ENCODE measurements at places on chromosomes 11 and 22.

DNA sequence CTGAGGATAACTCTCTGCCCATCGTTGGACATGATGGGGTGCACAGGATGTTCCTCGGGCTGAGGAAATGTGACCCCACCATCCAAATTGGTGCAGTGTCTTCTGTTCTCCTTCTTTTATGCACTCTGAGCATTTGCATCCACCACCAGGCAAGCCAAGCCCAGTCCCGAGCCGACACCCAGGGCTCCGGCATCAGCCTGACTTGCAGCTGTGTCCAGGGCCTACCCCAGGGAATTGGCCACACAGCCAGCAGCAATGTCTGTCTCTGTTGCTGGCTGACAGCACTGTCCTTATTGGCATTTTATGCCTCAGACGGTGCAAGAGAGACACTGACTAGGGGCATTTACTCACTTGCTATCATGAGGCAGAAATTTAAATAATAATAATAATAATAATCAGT lies 25.4 kb upstream of the CPT1A start:
- DNase-seq: no peak

DNA sequence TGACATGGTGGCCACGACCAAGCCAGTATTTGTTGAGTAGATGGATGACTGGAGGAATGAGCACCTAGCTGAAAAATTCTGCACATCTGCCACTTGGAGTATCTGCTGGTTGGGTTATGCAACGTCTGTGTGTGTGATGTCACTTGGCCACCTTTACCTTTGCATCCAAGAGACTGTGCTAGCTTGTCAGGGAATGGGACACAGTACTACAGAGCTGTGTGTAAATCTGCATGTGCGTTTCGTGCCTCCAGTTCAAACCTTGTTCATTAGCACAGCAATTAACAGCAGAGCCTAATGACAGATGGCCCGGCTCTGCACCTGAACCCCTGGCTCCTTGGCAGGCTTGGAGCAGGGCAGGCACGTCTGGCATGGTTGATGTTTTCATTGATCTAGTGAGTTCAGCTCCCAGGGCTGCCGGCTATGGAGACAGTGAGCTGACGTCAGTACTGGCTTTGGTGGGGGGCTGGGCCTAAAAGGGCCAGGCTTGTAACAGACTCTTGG lies 188.4 kb upstream of the NAV2 start:
- DNase-seq: no peak

GRCh38 chr11:88310246-88310645 lies 27.3 kb downstream of the CTSC start:
- DNase-seq: no peak

- no peak for DNase-seq
Observed at GRCh38 chr11:132314911-132315455, 944.6 kb downstream of the NTM start.

DNA sequence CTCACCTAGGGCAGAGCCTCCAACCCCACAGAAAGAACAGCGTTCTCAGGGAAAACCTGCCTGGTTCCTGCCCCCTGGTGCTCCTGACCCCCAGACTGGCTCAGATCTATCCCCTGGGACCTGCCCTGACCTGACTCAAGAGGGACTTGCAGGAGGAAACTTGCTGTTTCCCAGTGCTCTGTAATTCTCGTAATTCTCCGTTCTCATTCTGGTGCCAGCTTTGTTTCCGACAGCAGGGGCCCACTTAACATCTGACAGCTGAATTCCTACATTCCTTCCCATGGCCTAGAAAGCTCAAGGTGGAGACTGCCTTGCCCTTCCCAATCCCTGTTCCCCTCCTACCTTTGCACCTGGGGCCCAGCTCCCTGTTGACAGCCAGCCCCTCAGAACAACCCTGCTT lies 12.5 kb upstream of the CSF2RB start:
- peak; percentile 85 for DNase-seq

GRCh38 chr11:118115048-118115447 lies 28.3 kb upstream of the SMIM35 start:
- DNase-seq: no peak

- DNase-seq: no peak
Observed at GRCh38 chr11:10529279-10529678, 11.7 kb downstream of the RNF141 start.

- no peak for DNase-seq
Observed at GRCh38 chr11:122672892-122673291, 17.4 kb downstream of the UBASH3B start.

DNA sequence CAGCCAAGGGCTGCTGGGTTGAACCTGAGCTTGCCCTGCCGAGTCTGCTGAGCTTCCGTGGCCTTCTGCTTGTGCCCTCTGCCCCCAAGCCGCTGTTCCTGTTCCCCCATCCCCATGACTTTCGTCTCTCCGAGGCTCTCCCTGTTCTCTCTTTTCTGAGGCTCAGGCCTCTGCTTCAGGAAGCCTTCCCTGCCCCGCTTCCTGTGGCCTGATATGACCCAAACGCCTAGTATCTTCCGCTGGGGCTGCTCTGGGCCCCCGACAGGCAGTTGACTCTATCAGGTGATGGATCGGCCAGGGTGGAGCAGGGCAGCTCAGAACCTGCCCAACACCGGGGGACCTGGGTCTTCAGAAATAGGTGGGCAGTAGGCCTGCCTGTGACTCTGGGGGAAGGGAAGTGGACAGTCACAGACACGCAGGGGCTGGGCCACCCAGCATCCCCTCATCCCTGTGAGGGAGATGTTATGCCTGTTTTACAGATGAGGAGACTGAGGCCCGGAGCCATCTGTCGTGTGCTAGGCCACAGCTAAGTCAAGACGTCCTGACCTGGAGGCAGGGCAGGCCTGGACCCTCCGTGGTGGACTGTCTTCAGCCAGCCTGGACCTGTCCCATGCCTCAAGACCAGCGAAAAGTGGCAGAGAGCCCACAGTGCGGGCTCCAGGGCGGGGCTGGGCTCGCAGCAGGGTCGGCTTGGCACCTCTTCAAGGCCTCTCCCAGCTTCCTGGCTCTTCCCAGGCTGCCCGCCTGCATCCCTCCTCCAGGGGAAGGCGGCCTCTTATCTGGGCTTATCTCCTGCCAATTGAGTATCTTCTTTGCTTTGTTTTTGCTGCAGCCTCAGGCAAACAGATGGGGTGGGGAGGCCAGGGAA lies 16.2 kb downstream of the BAD start:
- DNase-seq: no peak
